ENCODE measurements at places on chromosomes 12 and 14.

GRCh38 chr14:99930420-99931274, 134.6 kb upstream of the EVL start:
- no peak for DNase-seq

- DNase-seq = no peak
Measured at GRCh38 chr14:55537782-55538181, 42.2 kb upstream of the KTN1 start.

DNA sequence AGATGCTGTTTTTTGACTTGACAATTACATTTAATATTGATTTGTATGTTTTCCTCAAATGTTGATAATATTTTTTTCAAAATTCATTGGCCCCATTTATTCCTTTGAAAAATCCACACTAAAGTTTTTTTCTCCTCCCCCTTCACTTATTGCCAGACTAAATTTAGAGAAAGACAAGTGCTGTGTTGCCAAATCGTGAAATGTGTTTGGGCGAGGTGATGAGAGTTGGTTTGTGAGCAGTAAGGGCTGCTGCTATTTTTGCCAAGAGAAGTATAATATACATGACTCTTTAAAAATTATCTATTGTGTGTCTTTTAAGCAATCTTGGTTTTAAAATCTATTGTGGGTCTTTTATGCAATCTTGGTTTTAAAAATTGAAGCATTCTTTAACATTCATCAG, 188.9 kb downstream of the PPFIA2 start:
- no peak for DNase-seq

DNA sequence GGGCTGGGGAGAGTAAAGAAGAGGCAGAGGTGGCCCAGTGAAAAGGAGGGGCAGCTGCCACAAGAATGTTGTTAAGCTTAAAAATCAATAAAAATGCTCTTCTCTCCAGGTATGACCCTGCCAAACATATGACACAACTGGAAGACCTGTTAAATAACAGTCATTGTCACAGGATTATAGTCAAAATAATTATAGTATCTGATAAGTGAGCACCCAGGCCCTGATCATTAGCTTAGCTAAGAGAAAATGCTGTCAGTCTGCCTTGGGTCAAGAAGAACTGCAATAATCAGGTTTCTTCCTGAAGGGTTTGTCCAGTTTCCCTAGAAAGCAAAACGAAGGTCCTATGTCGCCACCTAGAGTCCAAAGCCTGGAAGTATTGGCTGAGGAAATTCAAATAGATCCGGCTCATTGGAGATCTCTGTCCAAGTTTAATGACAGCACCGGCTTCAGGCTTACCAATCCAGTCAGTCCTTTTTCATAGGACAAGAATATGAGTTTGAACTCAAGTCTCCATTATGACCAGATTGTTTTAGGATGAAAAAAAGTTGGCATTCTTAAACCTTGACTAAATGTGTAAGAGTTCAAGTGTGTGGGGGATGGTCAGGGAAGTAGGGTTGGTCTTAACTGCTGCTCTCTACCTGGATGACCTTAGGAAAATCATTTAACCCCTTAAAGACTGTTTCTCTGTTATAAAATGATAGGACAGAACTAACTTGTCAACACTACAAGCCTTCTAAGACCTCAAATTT, 22.5 kb upstream of the NKX2-8 start:
- no peak for DNase-seq

- DNase-seq = peak; percentile 87
Measured at GRCh38 chr12:113358381-113359132, at the start of gene PLBD2. Gene PLBD2 (plus strand): TSS chr12:113358587. CDS start chr12:113358601, 14 bp downstream.

- peak; percentile 57 for DNase-seq
Measured at GRCh38 chr12:121992059-121992879, 29.4 kb upstream of the BCL7A start.

DNA sequence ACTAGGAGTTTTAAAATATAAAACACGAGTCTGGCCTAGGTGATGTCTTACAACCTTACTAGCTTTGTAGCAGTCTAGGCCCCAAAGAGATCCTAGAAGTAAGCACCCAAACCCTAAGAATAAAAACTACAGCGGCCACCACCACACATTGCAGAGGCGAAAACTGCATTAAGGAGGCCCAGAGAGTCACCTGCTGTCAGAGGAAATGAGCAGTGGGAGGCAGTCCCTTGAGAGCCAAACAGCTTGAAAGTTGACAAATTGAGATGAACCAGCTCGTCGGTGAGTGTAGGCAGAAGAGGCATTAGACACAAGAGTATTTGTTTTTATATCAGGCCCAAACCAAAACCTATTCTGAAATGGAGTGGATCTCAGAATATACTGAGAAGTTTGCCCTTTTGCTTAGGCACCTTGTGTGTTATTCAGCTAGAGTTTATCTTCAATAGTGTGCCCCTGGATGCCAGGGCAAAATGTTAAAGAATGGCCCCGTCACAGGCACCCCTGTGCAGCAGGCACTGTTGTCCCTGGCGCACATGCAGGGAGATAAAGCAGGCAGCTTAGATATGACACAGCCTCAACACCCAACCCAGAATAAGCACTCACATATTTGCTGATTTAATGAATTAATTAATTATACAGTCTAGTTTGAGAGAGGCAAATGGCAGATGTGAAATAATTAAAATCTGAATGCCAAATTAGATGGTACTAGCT, 56.7 kb downstream of the TTC7B start:
- no peak for DNase-seq

DNA sequence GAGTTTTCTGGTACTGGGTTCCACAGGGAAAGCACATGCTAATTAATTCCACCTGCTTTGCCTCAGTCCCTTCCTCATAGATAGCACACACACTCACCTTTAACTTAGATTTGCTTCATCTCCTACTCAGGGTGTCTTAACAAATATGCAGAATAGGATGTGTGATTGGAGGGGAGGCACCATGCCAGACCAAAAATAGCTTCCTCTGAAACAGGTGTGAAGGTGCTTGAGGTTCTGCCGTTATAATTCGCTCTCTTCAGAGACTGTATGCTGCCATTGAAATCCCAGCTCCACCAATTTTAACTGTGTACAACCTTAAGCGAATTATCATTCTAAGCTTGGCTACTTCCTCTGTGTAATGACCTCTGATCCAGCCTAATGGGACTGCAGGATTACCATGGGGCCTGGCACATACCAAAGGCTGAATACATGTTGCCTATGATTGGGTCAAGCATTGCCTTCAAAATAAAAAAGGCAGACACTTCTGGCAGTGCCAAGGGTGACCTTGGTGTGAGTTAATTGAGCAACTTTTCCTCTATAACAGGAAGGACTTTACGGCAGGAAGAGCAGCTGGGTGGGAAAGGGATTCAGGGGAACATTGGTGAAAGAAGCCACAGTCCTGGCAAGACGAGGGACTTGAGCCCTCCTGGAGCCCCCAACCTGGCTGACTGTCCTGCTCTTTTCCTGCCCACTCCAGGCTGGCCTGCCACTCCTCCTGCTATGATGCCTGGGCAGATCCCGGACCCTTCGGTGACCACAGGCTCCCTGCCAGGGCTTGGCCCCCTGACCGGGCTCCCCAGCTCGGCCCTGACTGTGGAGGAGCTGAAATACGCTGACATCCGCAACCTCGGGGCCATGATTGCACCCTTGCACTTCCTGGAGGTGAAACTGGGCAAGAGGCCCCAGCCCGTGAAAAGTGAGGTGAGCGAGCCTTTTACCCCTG, 9.7 kb downstream of the JDP2 start:
- no peak for DNase-seq

DNA sequence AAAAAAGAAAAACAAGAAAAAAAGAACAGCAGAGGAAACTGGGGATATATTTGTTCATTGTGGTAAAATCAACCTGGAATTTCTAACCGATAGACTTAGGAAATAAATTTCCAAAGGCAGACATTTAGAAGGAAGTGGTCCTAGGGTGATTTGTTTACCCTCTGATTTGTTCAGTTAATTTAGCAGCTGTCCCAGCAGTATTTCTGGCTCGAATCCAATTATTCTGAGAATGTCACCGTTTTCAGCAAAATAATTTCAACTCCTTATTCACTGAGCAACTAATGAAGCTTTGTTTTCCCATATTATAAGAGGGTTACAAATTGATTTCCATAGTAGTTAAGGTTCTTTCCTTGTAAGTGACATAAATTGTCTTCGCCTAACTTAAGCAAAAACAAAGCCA, 285.2 kb upstream of the SYT10 start:
- no peak for DNase-seq

- no peak for DNase-seq
Measured at GRCh38 chr12:49272790-49273725, 8.2 kb downstream of the TUBA1C start.

- no peak for DNase-seq
Measured at GRCh38 chr12:4421590-4422031, 24.0 kb downstream of the FGF6 start.

- no peak for DNase-seq
Measured at GRCh38 chr12:46959502-46959901, 119.9 kb upstream of the PCED1B start.

DNA sequence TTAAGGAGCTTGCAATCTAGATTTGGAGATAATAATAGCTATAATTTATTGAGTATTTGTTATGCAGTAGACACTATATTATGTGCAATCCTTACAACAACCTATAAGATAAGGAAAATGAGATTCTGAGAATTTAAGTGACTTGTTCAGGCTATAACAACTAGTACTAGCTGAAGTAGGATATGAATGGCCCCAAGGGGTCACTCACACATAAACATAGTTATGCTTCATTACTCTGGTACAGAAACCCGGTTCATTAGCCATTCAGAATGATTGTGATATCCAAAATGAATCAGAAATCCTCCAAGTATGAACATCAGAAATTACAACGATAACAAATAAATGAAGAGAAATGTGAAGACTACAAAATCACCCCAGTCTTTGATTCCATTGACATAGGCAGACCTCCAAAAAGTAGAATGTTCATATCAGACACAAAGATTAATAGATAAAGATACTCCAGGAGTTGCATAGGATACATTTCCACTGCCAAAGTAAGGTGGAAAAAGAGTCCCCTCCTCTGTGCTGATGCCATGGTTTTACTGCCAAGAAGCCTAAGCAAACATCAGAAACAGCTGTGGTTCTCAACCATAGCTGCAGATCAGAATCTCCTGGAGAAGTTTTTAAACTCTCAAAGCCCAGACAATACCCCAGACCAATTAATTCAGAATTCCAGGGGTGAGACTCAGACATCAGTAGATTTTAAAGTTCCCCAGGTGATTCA, 8.6 kb upstream of the NID2 start:
- DNase-seq = no peak

- no peak for DNase-seq
Measured at GRCh38 chr14:103448097-103448496, 62.9 kb downstream of the MARK3 start.

DNA sequence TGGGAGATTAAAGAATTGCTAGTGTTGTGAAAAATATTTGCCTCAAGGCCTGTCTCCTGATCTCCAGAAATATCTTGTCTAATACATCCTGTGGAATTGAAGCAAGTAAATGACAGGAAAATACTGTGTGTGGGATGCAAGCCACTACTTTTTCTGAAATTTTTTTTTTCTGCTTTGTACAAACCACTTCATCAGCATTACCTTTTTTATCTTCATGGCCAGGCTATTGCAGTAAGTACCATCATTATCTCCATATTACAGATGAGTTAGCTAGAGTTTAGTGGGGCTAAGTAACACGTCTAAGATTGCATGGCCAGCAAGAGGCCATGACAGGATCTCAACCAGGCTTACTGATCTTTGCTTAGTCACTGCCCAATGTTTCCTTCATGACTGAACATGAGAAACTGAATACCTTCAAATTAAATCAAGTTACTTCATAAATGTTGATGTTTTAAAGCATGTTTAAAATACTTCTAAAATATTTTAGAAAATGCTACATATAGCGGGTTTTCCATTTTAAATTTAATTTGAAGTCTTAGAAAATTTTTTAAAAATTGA, 273.7 kb downstream of the SLC6A15 start:
- no peak for DNase-seq

GRCh38 chr14:32513571-32514009, 184.5 kb downstream of the AKAP6 start:
- DNase-seq = no peak

GRCh38 chr12:22653075-22653474, 28.1 kb downstream of the ETNK1 start:
- DNase-seq = no peak

- no peak for DNase-seq
Measured at GRCh38 chr14:66403183-66403582, 83.0 kb upstream of the CCDC196 start.

DNA sequence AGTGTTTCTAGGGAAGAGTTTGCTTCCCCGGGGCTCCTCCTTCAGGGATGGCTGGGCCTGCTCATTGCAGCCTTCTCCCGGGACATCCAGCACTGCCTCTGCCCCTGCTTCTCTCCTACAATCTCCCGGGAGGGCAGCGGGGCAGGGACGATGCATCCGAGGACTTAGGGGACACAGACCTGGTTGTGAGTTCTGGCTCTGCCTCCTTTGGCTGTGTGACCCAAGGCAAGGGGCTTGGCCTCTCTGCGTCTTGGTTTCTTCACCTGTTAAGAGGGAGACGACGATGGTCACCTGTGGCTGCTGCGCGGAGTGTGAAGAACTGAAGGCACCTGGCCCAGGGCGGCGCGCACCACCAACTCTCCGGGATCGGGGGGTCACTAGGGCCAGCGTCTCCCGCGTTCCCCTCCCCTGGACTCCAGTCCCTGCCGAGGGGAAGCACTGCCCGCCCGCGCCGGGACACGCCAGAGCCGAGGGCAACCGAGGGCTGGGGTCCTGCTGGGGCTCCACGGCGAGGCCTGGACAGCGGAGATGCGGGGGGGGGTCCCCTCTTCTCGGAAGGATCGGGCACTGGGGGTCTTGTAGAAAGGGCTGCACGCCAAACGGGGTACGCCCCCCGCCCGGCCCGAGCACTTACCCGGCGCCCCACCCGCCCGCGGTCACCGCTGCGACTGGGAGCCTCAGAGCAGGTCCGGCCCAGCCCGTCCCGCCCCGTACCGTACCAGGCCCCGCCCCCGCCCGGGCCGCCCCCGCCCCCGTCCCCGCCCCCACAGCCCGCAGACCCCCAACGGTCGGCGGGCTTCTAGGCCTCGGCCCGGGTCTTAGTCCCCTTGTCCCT, at the start of gene HVCN1:
Gene HVCN1 (minus strand): TSS at position 670 of the 835 bp plus-strand sequence. CDS start 5,870 bp downstream, outside the sequence.
- no peak for DNase-seq

Measured in stimulated activated CD4-positive, alpha-beta T cell treated with anti-CD3 and anti-CD28 coated beads, Interleukin-12 subunit alpha, Interleukin-12 subunit beta, amount 100 ng/mL, for 24 hours (primary cell).